ENCODE measurements at places on chromosomes 2 and 18.
A peak's percentile ranks its signal among the peaks of the same experiment; 100 is the strongest.

GRCh38 chr2:9961013-9961412 lies 9.5 kb downstream of the GRHL1 start:
- no peak for DNase-seq

GRCh38 chr2:84102274-84102673 lies 356.8 kb downstream of the SUCLG1 start:
- DNase-seq: no peak

DNA sequence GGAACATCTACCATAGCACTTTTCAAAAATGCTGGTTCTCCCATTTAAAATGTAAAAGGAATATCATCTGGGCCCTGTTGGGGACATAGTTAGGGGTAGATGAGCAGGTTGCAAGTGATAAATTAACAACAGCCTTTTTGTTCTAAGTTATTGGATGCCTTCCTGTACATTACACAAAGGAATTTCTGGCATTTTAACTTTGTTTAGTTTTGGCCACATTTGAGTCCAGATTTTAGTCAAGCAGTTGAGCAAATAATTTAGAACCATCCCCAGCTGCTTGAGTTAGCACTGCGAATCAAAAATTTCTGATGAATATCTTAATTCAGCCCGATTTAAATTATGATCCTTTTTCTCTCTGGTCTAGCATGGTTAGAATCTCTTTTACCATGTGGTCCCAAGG lies 124.4 kb downstream of the TTC27 start:
- DNase-seq: no peak

GRCh38 chr2:9000442-9000841 lies 3.0 kb downstream of the MBOAT2 start:
- no peak for DNase-seq

GRCh38 chr2:69143748-69144360 lies 130.9 kb downstream of the ANTXR1 start:
- DNase-seq: no peak

- DNase-seq: no peak
Measured at GRCh38 chr2:2787301-2787907, 456.3 kb upstream of the MYT1L start.

DNA sequence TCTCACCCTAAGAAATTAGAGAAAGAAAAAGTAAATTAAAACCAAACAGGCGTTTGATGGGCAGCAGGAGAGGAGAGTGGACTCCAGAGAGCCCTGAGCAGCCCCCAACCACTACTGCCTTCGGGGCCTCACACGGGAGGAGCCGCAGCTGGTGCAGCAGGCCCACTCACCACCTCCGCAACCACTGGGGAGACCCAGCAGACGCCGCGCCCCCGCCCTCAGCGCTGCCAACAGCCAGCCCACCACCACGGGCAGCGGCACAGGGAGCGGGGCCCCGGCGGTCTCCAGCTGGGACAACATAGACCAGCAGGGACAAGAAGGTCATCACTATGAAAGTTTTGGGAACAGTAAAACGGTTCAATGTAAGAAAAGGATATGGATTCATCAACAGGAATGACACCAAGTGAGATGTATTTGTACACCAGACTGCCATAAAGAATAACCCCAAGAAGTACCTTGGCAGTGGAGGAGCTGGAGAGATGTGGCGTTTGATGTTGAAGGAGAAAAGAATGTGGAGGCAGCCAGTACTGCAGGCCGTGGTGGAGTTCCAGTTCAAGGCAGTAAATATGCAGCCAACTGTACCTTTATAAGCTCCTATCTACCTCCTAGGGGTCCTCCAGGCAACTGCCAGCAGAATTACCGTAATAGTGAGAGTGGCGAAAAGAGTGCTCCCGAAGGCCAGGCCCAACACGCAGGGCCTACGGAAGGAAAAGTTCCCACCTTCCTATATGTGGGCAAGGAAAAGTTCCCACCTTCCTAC lies 76.5 kb downstream of the OLA1 start:
- DNase-seq: no peak

DNA sequence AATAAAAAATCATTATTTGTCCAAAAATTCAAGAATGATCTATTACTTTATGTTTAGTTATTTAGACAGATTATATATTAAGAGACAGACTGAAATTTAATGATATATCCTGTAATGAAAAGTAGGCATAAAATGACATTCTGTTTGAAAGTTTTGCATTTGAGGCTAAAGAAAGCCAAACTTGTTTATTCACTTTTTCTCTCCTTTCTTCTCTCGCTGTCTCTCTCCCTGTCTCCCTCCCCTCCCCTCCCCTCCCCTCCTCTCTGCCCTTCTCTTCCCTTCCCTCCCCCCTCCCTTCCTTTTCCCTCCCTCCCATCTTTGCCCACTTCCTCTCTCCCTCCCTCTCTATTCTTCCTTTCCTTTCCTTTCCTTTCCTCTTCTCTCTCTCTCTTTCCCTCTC lies 270.6 kb downstream of the MYT1L start:
- no peak for DNase-seq

DNA sequence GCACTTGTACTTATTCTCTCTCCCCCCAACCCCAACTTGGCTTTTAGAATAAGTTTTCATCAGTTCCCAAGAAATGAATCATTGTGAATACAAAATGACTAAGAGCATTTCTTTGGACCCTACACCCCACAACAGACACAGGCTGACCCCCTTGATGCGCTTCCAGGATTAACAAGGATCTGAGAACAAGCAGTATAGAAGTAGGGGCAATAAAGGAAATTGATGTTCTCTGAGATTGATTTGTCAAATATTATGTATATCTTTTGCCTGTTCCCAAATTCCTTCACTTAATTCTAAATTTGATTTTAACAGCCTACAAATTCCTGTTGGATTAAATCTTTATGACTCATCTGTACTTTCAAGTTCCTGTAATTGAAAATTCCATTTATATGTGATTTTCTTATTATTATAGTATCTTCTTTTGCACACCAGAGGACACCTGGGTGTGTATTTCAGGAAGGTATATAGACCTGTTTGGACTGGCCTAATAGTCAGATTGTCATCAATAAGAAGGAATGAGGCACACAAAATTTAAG lies 10.2 kb upstream of the PTPN4 start:
- no peak for DNase-seq

DNA sequence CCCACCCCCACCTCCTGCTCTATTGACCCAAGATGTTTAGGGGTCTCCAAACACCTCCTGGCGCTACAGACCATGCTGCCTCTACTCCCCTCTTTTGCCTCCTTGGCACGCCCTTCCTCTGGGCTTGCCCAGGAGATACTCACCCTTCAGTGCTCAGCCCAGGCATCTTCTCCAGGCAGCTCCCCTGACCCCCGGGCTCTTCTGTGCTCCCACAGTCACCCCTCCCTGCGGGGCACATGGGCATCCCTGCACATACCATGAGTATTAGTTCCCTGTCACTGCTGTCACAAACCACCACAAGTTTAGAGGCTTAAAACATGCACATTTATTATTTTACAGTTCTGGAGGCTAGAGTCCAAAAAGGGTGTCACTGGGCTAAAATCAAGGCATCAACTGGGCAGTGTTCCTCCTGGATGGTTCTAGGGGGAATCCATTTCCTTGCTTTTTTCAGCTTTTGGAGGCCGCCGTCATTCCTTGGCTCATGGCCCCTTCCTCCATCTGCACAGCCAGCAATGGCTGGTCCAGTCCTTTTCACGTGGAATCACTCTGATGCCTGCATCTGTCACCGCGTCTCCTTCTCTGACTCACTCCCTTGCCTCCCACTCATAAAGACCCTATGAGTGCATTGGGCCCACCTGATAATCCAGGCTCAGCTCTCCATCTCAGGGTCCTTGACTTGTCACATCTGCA lies 230.4 kb upstream of the COPS8 start:
- DNase-seq: no peak

DNA sequence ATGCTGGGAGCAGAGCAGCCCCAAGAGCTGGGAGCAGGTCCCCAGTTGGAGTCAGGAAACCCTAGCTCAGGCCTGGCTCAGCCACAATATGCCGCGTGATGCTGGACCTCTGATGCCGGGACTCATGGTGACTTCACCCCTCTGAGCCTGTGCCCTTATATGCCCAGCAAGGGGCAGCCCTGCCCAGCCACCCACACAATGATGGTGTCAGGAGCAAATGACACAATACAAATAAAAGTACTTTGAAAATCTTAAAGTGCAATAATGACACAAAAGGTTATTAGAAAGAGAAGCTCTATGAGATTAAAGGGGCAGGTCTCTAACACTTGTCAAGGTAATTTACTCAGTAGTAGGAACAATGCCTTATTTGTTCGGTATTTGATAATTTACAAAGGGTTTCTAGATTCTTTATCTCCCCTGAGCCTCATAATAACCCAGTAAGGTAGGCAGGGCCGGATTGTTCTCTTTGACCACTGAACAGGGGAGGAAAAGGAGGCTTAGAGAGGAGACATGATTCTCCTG lies 18.3 kb upstream of the KIF3C start:
- DNase-seq: no peak

GRCh38 chr18:2588666-2589344 lies 17.4 kb downstream of the NDC80 start:
- DNase-seq: no peak

DNA sequence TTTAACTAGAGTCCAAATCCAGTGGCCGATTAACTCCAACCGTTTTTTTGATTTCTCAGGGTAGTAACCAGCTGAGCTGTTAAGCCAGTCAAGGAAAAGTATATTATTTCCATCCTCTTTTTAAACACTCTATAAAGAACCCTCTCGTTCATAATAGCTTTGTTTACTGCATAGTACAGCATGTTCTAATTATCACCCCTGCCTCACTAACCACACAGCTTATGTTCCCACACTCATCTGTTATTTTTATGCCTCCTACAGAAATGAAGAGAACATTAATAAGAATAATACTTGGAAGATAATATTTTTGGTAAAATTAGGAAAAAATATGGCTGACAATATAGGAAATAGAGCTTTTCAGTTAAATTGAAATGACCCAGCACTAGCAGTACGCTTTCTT lies 2132.8 kb upstream of the CELF4 start:
- no peak for DNase-seq

- DNase-seq: no peak
Measured at GRCh38 chr18:48345596-48345995, 63.6 kb downstream of the ZBTB7C start.

GRCh38 chr2:217993817-217994463 lies 8.9 kb downstream of the TNS1 start:
- DNase-seq: no peak

DNA sequence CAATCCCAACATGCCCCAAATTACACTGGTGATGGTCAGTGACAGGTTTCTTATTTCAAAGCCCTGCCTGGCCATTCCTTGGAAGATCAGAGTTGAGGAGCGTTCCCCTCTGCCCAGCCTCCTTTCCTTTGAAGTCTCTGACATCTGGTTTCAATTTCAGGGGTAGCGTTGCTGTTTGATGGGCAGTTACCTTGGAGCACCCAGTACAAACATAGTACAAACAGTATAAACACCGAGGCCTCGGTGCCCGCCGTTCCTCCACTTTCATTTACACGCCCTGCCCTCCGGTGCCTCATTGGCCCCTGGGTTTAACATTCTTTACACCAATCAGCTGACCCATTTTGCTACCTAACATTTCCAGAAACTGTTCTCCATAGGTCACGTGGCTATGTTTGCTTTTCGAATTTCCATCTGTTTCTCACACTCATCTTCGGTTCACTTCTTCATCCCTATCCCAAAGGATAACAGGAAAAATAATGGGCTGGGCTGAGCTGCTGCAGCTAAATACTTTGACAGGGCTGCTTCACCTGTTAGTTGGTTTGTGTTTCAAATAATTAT lies 65.6 kb downstream of the NRP2 start:
- no peak for DNase-seq

DNA sequence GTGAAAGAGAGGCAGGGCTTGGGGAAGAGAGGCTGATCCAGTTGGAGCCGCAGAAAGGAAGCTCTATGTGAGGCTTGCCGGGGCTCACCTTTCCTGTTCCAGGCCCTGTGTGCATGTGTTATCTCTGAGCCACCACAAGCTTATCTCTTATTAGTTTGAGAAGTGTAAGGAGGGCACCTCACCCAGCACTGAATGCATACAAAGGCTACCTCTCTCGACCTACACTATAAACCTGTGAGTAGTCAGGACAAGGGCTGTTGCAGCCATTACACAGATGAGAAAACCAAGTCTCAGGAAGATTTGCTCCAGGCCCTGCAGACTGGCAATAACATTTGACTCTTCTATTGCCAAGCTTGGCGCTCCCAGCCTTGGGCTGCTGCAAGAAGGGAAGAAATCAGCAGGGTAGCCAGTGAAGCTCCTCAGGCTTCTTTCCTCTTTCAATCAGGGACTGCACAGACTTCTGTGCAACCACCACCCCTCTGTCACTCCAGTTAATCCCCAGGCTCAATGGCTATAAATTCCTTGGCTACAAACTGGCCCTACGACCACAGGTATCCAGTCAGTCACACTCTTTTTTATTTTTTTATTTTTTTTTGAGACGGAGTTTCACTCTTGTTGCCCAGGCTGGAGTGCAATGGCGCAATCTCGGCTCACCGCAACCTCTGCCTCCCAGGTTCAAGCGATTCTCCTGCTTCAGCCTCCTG lies 73.8 kb downstream of the CLHC1 start:
- DNase-seq: no peak

- no peak for DNase-seq
Measured at GRCh38 chr2:54876764-54877163, 153.3 kb downstream of the EML6 start.

DNA sequence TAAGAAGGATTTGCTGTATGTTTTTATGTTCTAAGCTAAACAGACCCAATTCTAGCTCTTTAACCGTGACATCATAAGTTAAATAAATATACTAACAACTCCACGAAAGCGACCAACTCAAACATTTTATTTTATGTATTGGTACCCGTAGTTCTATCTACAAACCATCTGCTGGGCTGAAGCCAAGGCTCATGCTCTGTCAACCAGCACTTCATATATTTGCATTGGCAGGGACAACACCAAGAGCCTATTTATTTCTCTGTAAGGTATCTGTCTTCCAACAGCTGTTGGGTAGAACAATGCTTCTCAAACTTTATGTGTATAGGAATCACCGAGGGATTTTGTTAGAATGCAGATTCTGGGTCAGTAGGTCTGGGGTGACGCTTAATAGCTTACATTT lies 64.5 kb downstream of the PID1 start:
- DNase-seq: peak; percentile 12

- no peak for DNase-seq
Measured at GRCh38 chr2:186675380-186675779, 18.5 kb upstream of the FAM171B start.

- no peak for DNase-seq
Measured at GRCh38 chr18:65749841-65750240, 971 bp upstream of the CDH7 start.

GRCh38 chr2:112893752-112894151 lies 17.2 kb upstream of the IL37 start:
- no peak for DNase-seq

GRCh38 chr18:35508030-35508429 lies 10.3 kb upstream of the INO80C start:
- no peak for DNase-seq

- no peak for DNase-seq
Measured at GRCh38 chr2:10283106-10284062, 19.3 kb upstream of the HPCAL1 start.

GRCh38 chr2:127582863-127583861 lies 47.7 kb downstream of the MYO7B start:
- no peak for DNase-seq

DNA sequence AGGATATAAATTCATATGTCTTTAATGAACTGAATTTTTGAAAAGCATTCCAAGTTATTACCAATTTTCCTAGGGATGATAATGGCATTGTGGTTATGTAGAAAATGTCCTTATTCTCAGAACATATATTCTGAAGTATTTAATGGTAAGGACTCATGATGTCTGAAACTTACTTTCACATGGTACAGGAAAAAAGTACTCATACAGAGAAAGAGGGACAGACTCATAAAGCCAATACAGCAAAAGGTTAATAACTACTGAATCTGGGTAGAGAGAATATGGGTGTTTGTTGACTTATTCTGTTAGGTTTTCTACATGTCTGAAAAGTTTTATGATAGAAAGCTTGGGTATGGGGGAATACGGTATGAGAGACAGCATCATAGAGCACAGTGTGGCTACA lies 84.3 kb upstream of the SERTAD2 start:
- no peak for DNase-seq
